ENCODE measurements at places on chromosomes 2 and 18.

GRCh38 chr2:130355172-130355577 lies 681 bp upstream of the PTPN18 start:
- DNase-seq: no peak

DNA sequence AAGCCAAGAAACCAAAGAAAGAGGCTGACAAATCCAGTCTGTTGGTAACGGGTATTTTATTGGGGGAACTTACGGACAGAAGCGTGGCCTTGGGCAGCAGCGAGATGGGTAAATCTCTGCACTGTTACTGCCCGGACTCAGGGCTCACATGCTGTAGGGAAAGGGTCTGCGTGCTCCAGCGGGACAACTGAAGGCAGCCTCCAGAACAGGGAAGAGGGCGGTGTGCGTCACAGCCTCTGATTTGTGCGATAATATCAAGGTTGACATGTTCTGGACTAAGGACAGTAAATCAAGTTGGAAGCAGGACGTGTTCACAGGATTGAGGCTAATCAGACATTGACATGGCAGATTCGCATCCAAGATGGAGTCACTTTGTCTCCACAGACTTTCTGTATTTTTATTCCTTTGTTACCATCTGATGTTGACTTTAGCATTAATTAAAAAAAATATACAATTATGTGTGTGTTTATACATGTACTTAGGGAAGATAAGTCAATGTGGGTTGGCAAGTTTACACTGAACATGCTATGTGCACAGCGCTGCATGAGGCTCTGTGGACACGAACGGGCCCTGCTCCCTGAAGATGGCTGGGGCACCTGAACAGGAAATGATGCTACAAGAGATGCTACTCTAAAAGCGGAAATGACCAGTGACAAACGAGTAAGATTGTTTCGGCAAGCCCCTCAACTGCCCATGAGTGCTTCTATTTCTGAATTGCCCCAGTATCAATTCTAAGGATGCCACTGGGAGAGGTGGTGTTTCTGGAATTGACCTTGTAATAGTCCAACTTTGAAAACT lies 22.6 kb upstream of the DCDC2C start:
- DNase-seq: no peak

DNA sequence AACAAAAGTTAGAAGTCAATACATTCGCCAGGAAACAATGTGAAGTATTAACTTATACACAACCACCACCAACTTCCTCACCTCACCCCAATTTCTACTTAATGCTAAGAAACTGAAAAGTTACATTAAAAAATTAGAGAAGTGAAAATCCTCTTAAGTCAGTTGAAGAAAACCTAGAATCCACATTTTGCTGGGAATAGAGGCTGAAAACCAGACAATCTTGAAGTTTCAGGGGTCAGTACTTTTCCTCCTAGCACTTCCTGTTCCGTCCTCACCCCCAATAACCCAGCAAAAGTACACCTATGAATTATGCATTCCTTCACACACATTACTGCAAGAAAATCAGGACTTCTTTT lies 6.3 kb downstream of the YES1 start:
- no peak for DNase-seq

- DNase-seq: peak; percentile 48
Measured at GRCh38 chr18:37460604-37461003, 105.0 kb downstream of the CELF4 start.

DNA sequence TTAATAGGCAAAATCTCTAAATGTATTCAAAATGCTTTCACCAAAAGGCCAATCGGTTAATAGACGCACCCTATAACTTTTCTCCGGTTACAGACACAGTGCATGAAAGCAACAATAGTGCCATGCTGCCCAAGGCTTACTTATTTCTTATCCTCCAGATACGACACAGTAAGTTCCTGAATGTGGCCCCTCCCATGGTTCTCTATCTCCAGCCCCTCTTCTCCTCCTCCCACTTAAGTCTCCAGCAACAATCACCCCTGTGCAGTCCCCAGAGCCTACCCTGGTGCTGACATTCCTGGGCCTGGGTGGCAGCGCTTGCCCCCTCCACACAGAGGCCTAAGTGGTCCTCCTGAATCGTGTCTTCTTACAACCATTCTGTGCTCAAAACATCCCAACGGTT lies 3.6 kb downstream of the KIDINS220 start:
- no peak for DNase-seq

- DNase-seq: no peak
Measured at GRCh38 chr18:35344736-35345459, 678 bp upstream of the ZNF24 start.

DNA sequence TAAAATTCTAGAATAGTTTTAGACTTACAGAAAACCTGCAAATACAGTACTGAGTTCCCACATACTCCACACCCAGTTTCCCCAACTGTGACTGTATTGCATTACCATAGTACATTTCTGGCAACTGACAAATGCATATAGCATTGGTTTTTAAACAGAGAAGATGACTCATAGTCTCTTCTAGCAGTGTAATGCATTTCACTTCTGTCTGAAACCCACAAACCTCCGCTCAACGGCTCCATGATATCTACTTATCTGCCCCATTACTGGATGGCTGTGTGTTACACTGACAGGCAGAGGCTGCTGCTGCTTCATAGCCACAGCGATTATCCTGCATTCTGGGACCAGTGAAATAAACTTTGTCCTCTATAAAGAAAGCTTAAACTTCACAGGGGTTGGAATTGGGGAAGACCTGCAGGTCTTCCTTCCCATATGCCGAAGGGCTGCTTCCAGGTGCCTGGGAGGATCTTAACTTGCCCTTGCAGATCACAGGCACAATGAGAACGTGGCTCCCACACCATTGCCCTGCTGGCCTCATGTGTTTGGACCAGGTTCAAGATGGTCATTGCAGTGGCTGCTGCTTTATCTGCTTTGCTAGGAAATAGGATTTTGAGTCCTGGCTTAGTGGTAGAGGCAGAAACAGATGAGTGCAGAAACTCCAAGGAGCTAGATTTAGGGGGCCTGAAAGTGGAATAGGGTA lies 742.6 kb upstream of the HS6ST1 start:
- DNase-seq: no peak

Data from renal cortical epithelial cell (primary cell).